ENCODE measurements at places on chromosomes 3 and 15.

- DNase-seq, result no peak
Observed at GRCh38 chr3:23202203-23202920, 765 bp upstream of the UBE2E2 start.

DNA sequence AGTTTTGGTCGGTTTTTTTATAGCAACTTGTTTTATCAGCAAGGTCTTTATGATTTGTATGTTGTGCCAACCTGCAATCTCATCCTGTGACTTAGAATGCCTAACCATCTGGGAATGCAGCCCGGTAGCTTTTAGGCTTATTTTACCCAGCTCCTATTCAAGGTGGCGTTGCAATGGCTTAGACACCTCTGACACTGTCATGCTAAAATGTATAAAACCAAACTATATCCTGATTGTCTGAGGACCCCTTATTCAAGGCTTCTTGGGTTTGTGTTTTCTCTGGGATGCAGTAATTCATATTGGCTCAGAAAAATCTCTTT lies 209.0 kb upstream of the ALCAM start:
- no peak for DNase-seq

DNA sequence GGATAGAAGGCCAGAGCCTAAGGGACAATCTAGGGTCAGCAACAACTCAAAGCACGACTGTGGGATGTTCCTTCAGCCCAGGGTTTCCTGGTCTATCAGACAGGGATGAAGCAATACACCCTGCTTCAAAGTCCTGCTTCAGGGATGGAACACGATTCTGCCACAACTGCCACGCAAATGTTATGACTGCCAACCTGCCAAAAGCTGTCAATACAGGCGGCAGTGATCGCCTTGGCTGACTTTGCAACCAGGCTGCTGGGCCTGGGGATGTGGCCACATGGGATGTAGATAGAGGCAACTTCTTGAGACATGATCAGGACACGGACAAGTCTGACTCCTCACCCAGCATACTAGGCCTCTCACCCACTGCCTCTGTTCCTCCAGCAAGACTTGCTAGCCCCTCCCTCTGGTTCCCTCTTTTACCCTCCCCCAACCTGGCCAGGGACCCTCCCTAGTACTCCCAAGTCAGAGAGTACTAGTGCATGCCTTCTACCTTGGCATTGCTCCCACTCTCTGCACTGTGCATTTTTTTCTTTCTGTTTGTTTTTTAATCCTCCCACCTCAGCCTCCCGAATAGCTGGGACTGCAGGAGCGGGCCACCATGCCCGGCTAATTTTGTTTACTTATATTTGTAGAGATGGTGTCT lies 7.6 kb downstream of the CCDC12 start:
- DNase-seq, result no peak

GRCh38 chr3:14340960-14341708 lies 61.3 kb upstream of the SLC6A6 start:
- DNase-seq, result no peak

GRCh38 chr15:96392380-96393208 lies 62.1 kb downstream of the NR2F2 start:
- DNase-seq, result peak; percentile 61

- DNase-seq, result no peak
Observed at GRCh38 chr15:97955529-97955928, 5.0 kb upstream of the ARRDC4 start.

Data from ecto neural progenitor cell (in vitro differentiated cells).